ENCODE measurements at places on chromosomes 11 and 22. TPM values are rescaled to one million over a fixed set of nuclear protein-coding genes. Genes with fewer than 3 reads are reported as not detected.

The KCNK4 gene
- total RNA-seq, result not detected

The TRIOBP gene
- 107 TPM for total RNA-seq

The BEST1 gene
- not detected for total RNA-seq

The SAA1 gene
- not detected for total RNA-seq

The SC5D gene
- total RNA-seq, result 29.2 TPM

The ROBO3 gene
- 20.5 TPM for total RNA-seq

The MOV10L1 gene
- 46.7 TPM for total RNA-seq

The MUC15 gene
- total RNA-seq, result not detected

The RFPL1 gene
- total RNA-seq, result not detected

The ACRV1 gene
- not detected for total RNA-seq

The PLAAT5 gene
- total RNA-seq, result not detected

The TYR gene
- total RNA-seq, result 0.29 TPM

The DTX4 gene
- 7.8 TPM for total RNA-seq

The KRTAP5-1 gene
- not detected for total RNA-seq

The GAL3ST3 gene
- total RNA-seq, result 0.65 TPM

The FREY1 gene
- 2.6 TPM for total RNA-seq

The TRIM49 gene
- total RNA-seq, result not detected

The DRICH1 gene
- not detected for total RNA-seq

The MMP10 gene
- total RNA-seq, result 87.9 TPM

The MPZL3 gene
- total RNA-seq, result 10.7 TPM

The TMEM191B gene
- 0.19 TPM for total RNA-seq

The SCGB1A1 gene
- not detected for total RNA-seq

The LRRC74B gene
- total RNA-seq, result not detected

The KBTBD3 gene
- total RNA-seq, result 3.3 TPM

The SLC25A18 gene
- total RNA-seq, result not detected

The RFPL3 gene
- not detected for total RNA-seq

The OR4C12 gene
- not detected for total RNA-seq

The GSTT2 gene
- not detected for total RNA-seq

All from vein endothelial cell (primary cell).